SHP77 treated with DMSO at 0.1 percent for 48 hours (cell line): ENCODE measurements at places on chromosomes 5 and 9.

GRCh38 chr5:149711338-149711737 is 18.8 kb upstream of the PPARGC1B start:
- DNase-seq = no peak

DNA sequence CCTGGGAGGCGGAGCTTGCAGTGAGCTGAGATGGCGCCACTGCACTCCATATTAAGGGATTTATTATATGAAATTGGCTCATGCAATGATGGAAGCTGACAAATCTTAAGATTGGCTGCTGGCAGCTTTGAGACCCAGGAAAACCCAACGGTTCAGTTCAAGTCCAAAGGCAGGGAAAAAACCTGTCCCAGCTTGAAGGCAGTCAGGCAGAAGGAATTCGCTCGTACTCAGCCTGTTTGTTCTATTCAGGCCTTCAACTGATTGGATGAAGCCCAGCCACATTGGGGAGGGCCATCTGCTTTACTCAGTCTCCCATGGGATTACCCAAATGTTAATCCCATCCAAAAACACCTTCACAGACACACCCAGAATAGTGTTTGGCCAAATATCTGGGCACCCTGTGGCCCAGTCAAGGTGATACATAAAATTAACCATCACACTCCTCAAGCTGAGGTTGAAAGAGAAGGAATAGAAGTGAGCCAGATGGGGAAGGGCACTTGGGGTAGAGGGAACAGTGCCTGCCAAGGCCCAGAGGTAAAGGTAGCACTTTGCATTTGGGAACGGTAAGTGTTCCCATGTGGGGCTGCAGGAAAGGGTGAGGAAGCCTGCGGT is 8.5 kb upstream of the ORM1 start:
- no peak for DNase-seq

DNA sequence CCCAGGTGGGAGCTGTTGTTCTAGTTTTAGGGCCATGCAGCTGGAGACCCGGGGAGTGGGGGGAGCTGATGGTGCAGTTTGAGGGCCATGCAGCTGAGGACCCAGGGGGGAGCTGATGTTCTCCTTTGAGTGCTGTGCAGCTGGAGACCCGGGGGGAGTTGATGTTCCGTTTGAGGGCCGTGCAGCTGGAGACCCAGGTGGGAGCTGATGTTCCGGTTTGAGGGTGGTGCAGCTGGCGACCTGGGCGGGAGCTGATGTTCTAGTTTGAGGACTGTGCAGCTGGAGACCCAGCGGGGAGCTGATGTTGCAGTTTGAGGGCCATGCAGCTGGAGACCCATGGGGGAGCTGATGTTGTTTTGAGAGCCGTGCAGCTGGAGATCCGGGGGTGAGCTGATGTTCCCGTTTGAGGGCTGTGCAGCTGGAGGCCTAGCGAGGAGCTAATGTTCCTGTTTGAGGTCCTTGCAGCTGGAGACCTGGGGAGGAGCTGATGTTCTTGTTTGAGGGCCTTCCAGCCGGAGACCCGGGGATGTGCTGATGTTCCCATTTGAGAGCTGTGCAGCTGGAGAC is 14.6 kb downstream of the PDCD6 start:
- DNase-seq = no peak

DNA sequence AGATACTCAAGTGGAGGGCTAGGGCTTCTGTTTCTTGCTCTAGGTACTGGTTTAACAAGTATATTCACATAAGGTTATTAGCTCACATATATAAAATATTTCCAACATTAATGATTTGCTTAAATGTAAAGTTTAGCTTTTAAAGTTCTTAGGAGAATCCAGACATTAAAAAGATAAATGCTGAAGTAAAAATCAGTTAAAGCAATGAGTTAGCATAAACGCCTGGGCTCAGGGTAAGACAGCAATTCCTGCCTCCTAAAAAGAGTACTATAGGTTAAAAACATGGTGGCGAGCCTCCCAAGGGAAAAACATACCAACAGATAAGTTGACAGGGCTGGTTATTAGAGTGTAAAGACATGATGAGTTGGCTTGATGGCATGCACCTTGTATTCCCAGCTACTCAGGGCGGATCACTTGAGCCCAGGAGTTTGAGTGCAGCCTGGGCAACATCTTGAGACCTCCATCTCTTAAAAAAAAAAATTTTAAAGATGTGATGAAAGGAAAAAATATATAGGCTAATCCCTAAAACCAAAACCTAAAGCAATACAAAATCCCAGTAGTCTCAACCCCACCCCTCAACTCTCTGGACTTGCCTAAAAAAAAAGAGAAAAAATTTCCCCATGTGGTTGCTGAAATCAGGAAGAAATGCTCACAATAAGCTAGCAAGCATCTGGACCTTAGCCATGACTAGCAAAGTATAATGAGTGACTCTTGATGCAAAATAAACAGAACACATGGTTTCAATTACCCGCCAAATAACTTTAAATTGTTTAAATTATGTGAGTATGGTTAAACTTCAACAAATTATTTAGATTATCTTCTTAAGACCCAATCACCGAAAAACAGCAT is 3.6 kb downstream of the GOLPH3 start:
- no peak for DNase-seq

GRCh38 chr5:135398160-135398854 is 724 bp downstream of the MACROH2A1 start:
- no peak for DNase-seq

- DNase-seq = no peak
Measured at GRCh38 chr9:136808075-136808805, 492 bp downstream of the RABL6 start.

DNA sequence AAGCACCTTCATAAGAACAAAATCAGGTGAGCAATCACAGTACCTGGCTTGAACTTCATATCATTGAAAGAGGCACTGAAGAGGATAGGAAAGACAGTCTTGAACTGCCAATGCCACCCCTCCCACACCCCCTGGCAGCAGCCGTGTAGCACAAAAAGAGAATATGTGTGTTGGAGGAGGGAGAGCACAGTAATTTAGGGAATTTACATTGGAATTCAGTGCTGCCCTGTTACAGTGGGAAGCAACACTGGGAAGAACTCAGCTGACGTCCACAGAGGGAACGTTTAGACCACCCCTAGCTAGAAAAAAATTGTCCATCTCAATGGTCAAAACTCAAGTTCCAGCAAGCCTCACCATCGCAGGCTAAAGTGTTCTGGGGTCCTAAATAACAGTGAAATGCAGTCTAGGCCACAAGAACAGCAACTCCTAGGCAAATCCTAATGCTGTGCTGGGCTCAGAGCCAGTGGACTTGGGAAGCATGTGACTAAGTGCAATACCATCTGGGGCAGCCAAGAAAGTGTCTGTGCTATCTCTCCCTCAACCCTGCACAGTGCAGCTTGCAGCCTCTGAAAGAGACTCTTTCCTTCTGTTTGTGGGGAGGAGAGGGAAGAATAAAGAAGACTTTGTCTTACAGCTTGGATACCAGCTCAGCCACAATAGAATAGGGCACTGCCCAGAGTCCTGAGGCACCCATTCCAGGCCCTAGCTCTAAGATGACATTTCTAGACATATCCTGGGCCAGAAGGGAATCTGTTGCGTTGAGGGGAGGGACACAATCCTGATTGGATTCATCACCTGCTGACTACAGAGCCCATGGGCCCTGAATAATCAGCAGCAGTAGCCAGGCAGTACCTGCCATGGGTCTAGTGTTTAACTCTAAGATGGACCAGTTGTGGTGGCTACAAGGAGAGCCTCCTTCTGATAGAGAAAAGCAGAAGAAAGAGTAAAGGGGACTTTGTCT is 62.1 kb upstream of the VLDLR start:
- DNase-seq = no peak

DNA sequence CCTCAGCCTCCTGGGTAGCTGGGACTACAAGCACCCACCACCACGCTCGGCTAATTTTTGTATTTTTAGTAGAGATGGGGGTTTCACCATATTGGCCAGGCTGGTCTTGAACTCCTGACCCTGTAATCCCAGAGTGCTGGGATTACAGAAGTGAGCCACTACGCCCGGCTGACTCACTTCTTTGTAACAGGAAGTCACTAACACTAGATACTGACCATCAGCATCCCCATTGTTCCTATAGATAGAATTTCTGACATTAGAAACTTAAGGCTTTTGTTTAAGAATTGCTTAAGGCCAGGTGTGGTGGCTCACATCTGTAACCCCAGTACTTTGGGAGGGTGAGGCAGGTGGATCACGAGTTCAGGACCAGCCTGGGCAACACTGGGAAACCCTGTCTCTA is 42.2 kb downstream of the LEAP2 start:
- DNase-seq = no peak
